ENCODE measurements at places on chromosomes 6 and 20.

GRCh38 chr20:44660581-44660980, 9.1 kb upstream of the ADA start:
- DNase-seq: no peak

GRCh38 chr20:19937218-19937617, 79.9 kb upstream of the NAA20 start:
- no peak for DNase-seq

DNA sequence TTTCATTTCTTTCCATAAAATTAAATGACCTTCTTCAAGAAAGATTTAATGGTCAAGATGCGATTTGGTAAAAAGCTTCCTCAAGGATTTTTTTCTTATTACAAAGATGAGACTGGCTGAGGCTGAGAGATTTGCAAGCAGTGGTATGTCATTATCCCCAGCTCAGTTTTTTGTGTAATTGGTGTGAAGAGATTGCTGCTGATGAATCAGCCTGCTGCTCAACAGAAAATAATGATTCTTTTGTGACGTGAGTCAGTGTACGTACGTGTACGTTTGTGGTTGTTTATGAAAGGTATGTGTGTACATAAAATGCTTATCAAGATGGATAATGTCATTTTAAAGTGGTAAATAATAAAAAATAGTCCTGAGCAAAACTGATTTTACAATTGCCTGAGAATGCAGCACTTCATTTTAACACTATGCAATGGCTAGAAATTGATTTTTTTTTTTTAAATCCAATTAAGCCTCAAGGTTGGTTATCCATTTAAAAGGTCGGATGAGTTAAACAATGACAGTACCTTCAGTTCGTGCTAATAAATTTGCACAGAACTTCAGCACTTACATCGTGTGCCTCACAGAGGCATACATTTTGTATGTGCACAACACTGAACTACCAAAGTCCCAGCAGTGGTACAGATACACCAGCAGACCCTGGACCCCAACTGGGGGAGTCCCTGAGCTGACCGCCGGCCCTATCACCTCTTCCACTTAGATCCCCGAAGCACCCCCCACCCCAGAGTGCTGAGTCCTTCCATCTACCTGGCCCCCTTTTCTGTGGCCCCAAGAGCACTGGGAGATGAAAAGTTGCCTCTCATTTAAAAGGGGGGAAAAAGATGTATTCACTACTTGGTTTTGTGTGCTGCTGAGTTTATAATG, 9.7 kb upstream of the NPEPL1 start:
- DNase-seq: no peak

DNA sequence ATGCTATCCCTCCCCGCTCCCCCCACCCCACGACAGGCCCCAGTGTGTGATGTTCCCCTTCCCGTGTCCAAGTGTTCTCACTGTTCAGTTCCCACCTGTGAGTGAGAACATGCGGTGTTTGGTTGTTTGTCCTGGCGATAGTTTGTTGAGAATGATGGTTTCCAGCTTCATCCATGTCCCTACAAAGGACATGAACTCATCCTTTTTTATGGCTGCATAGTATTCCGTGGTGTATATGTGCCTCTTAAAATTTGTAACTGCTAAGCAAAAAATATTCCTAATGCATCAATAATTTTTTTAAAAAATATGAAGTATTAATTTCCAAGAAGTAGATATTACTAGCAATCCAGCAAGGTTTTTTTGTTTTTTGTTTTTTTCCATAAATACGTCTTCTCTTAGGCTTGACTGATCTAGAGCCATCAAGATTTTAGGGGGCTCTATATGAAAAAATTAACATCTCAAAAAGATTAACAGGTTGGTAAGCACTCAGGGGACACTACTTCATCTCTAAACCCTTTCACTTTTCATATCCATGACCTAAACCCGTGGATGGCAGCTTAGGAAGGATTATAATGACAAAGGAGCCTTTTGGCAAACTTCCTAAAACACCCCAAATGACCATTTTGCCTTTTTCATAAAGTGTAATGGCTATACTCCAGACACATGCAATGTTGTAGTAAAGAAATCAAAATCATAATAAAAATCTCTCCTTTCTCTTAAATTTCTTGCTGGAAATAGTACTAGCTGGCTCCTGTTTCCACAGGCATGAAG, 14.2 kb downstream of the MAP7 start:
- DNase-seq: no peak

DNA sequence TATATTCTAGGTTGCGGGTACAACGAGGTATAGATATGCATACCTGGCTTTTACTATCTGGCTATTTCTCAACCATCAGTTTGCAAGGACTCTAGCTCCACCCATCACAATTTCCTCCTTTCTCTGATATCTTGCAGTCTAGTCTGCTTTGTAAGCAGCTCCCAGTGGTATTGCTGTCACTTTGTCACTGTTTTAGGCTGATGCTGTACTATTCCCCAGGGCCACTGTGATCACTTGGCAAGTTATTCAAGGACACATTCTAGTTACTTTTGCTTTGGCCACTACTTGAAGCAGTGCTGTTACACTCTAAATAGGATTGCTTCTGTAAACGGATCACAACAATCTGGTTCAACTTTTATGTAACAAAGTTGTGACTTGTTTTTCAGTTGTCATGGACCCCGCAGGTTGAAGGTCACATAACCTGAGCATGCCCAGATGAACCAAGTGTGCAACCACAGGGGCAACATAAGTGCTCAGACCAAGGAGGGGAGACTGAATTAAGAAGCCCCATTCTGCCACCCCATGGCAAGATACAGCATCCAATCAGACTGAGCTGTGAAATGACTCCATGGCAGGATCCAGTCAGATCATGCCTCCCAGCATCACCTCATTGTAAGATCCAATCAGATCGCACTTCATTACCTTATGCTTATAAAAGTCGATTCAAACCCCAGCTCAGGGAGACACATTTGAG, 588.4 kb upstream of the CITED2 start:
- DNase-seq: no peak

- no peak for DNase-seq
These were observed 1.3 kb downstream of the CD24 start for GRCh38 chr6:106973018-106973835.

- no peak for DNase-seq
These were observed 85.3 kb downstream of the CD164 start for GRCh38 chr6:109296971-109297372.

DNA sequence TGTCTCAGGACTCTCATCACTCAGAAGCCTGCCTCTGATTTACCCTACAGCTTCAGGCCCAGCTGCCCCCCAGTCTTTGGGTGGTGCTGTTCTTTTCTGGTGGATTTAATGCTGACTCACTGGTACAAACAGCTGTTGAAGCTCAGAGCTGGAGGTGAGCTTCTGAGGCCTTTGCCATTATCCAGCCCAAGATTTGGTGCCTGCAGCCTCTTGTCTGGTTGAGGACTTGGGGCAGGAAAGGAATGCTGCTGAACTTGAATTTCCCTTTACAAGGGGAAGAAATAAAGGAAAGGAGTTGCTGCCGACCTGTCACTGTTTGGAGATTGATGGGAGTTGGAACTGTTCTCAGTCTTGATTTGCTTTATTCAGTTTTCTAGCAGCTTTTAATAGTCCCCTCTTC, 19.8 kb downstream of the ABCF1 start:
- DNase-seq: no peak

DNA sequence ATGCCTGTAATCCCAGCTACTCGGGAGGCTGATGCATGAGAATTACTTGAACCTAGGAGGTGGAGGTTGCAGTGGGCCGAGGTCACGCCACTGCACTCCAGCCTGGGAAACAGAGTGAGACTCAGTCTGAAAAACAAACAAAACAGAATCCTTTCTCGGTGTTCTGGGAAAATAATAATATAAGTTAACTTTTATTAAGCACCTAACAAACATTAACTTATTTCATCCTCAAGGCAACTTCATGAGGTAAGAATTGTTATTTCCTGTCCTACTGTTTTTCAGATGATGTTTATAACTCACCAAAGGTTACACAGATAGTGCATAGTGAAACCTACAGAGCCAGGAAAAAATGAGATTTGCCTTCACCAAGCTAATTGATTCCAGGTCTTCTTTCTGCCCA, 221.4 kb downstream of the PHACTR1 start:
- DNase-seq: no peak

DNA sequence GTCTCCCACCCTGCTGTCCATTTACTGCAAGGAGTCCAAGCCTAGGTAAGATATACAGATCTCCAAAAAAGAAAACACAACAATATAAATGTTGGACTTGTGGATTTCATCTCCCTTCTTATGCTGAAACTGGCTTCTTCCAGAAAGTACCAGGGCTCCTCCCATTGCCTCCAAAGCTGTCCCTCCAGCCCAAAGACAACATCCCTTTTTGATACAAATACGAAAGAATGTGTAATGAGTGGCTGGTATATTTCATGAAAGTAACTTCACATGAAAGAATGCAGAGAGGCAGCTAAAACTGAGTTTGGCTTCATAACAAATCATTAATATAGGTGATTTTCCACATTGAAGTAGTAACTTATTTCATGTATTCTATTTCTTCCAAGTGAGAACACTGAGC, 7.9 kb downstream of the MAFB start:
- DNase-seq: no peak

GRCh38 chr6:170173335-170173881, 117.5 kb downstream of the DLL1 start:
- DNase-seq: no peak

GRCh38 chr6:108161724-108162282, 4.0 kb upstream of the NR2E1 start:
- no peak for DNase-seq

- DNase-seq: no peak
These were observed 59.8 kb upstream of the MYL9 start for GRCh38 chr20:36481380-36482043.

GRCh38 chr6:73081955-73082354, 143.3 kb downstream of the KHDC1L start:
- no peak for DNase-seq

DNA sequence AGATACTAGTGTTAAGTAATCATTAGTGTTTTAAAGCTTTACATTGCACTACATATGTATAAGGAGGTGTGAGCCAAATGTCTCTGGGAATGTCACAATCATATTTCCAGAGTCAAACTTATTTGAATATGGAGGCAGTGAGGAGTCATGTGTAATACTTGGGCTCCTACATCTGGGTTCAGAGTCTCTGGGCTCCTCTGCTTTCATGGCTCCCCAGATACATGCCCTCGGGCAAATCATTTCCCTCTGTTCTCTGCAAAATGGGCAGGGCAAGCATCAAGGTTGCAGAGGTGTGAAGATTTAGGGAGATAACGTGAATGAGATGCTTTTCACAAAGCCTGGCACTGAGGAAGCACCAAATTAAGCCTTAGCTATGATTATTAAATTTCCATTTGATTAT, 138.3 kb upstream of the SGK1 start:
- DNase-seq: no peak

GRCh38 chr6:158160932-158161539, 7.0 kb downstream of the SERAC1 start:
- no peak for DNase-seq

DNA sequence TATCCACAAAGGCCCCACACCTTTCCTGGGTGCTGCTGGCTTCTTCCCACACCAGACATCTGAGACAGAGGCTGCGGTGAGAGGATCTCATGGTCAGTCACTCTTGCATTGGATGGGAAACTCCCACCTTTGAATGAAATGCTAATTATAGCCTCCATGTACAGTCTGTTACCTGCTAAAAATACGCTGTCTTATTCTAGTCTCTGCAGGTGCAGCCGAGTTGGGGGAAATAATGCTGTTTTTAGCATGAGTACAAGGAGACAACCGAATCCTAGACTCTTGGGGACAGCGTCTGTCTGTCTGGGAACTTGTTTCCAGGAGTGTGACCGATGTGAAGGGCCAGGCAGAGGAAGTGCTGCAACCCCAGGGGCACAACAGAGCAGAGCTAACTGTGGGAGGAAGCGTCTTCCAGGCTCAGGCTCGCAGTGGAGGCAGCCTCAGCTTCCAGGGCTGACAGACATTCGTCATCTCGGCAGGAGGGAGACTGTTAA, 286.2 kb downstream of the PREX1 start:
- no peak for DNase-seq

- no peak for DNase-seq
These were observed 144.0 kb upstream of the TBX18 start for GRCh38 chr6:84908304-84908904.

GRCh38 chr6:136728033-136728939, 64.0 kb downstream of the MAP3K5 start:
- DNase-seq: no peak

DNA sequence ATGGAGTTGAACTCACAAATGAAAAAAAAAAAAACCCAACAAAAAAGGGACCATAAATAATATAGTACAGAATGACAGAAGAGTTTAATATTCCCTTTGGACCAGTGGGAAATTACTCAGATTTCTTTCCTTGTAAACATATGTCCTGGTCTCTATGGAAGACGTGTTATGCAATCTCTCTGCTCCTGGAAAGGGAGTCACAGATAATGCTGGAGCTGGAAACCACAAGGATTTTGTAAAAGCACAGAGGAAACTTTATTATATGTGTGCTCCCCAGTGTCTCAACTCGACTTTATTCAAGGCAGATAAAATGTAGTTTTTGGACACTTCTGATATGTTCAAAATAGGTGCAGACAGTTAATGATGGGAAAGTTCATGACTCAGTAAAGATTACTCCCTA, 88.1 kb upstream of the ZFP64 start:
- no peak for DNase-seq

- no peak for DNase-seq
These were observed 396.1 kb downstream of the PLCB1 start for GRCh38 chr20:8527998-8528723.

DNA sequence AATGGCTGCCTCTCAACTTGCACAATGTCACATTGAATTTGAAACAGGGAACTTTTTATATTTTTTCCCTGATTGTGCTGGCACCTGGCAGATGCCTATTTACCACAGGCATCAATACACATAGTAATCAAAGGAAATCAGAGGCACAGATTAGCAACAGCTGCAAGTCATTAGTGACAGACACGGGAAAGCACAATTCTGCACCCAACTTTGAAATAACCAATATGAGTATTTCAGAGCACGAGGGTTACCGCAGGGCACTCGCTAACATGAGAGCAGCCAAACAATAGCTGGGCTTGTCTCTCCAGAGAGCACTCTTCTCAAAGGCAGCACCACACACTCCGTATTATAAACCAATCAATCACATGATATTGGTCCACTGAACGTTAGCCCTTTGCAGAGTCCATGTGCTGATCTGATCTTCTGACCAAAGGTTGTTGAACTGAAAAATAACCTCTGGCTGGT, 149.5 kb downstream of the RNF144B start:
- DNase-seq: no peak

DNA sequence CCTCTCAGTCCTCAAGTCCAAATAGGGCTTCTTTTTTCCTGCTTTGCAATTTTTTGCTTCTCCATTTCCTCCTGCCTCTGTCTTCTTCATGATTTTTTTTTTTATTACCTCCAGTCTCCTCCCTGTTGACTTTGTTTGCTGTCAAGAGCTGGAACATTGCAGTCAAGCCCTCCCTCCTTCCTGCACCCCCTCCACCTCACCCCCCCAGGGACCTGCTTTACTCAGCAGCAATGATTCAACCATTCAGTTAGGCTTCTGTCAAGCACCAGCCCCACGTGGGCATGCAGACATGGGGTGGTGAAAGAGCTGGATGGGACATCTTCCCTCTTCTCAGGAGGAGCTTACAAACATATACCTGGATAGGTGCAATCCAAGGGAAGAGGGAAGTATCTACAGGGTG, 142.4 kb downstream of the LRFN2 start:
- DNase-seq: no peak
